Adrenal gland (tissue), 19 donors: ENCODE measurements at places on chromosomes 7 and 10. TPM values are rescaled to one million over a fixed set of nuclear protein-coding genes. Genes with fewer than 3 reads are reported as not detected.
A peak's percentile ranks its signal among the peaks of the same experiment; 100 is the strongest.

DNA sequence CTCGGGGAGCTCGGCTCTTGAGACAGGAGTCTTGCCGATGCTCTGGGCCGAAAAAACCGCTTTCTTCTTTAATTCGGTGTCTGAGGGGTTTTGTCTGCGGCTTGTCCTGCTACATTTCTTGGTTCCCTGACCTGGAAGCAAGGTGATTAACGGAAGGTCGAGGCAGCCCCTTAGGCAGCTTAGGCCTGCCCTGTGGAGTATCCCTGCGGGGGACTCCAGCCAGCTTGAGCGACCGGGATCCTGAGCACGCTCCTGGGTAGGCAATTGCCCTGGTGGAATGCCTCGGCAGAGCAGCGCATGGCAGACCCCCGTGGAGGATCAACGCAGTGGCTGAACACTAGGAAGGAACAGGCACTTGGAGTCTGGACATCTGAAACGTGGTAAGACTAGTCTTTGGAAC, 30.5 kb upstream of the GHITM start:
- no peak for DNase-seq

DNA sequence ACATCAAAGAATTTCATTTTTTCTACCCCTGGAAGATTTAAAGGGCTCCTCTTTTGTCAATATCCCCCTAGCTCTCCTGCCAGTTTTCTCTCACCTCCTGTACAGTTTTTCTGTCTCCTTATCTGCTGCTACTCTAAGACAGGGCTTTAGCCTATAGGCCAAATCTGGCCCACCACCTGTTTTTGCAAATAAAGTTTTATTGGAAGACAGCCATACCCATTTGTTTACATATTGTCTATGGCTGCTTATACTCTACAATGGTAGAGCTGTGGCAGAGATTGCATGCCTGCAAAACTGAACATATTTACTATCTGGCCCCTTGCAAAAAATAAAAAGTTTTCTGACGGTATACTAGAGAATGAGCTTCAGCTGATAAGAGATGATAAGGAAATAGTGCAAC, 37.4 kb upstream of the GARS1 start:
- no peak for DNase-seq

DNA sequence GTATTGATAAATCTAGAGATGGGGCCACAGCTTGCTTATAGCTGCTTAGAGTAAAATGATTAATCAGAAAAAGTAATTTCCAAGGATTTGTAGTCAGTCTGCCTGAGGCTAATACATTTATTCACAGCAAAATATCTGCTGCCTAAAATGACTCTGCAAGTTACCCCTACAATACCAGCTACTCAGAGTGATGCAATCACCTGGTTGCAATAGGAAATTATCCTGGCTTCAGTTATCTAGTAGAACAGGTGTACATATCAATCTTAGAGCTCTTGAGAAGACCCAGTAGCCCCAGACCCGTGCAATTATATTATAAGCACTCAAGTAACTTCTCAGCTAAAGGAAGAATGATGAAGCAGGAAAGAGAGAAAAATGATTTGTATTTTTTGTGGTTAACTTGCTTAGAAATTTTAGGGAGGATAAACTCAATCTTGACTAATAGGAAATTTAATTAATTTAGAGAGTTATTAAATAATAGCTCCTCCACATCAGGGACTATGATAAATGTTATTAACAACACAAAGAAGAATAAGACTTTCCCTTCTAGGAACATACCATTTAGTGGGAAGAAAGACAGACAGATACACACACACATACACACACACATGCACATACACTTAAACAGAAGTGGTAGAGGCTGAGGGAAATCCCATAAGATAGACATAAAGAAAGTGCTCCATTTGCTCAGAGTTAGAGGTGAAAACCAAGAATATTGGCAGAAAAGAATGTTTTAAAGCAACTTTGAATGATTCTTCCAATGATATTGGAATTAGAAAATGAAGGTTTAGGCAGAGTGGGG, 140.4 kb upstream of the PRSS1 start:
- no peak for DNase-seq

DNA sequence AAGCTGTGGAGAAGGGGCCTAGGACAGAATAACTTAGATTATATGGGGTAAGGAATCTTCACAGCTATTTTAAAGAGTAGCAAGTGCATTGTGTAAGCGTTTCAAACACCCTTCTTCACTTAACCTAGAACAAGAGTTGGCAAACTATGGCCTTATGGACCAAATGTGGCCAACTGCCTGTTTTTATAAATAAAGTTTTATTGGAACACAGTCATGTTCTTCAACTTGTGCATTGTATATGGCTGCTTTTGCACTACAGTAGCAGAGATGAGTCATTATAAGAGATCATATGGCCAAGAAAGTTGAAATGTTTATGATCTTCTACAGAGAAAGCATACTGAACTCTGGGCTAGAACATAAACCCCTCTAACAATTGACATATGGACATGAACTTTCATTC, 187.8 kb downstream of the ETV1 start:
- DNase-seq = no peak

DNA sequence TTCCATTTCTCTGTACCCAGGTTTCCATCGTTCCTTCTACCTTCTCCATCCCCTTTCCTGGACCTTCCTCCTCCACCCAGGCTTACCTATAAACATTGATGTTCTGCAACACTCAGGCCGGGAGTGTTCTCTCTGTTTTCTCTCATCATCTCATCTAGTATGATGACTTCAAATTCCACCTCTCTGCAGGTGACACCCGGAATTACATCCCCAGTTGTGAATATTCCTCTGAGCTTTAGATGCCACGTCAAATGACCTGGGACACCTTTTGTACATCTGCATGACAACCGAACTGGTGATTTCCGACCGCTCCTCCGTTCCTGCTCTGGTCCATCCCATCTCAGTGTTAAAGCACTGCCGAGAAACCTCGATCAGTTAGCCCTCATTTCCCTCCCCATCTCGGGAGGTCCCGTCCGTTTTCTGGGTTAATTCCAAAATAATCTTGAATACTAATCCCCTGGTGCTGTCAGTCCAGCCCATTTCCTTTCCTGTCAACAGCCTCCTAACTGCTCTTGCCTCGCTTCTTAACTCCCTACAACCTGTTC, 76.7 kb upstream of the SAMD8 start:
- DNase-seq = peak; percentile 12

FAM25G gene
- polyA plus RNA-seq = not detected

- DNase-seq = no peak
Measured at GRCh38 chr10:24210501-24210900, 1.6 kb downstream of the KIAA1217 start.

DNA sequence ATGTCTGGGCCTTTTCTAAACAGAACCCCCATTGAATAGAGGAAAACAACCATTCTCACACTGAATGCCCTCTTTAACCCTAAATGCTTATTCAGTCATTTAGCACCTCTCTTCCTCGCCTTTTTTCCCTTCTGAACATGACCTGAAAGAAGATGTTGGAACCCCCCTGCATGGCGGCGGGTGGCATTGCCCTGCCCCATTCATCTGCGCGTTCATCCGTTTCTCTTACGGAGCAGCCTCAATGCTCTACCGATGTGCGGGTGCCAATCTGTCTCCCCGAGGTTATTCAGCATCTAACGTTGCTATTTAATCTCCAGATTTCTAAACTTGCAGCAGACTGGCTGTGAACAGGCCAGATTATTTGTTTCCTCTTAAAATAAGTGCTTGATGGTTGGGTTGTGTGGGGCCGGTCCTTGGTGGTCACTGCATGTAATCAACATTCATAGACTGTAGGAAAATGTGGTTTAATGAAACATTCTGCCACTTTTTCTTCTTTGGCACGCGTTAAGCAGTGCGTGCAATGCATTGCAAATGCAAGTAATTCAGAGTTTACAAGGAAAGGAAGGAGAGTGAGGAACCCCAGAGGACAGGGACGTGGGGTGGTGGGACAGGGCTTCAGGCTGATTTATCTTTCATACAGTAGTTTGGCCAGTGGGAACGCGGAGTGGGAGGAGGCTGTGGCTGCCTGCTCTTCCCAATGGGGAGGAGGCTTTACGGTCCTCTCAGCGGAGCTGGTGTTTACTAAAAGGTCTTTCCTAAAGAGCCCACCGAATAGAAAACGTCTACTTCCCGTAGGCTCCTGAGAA, 286.7 kb downstream of the DPP6 start:
- DNase-seq = no peak

DNA sequence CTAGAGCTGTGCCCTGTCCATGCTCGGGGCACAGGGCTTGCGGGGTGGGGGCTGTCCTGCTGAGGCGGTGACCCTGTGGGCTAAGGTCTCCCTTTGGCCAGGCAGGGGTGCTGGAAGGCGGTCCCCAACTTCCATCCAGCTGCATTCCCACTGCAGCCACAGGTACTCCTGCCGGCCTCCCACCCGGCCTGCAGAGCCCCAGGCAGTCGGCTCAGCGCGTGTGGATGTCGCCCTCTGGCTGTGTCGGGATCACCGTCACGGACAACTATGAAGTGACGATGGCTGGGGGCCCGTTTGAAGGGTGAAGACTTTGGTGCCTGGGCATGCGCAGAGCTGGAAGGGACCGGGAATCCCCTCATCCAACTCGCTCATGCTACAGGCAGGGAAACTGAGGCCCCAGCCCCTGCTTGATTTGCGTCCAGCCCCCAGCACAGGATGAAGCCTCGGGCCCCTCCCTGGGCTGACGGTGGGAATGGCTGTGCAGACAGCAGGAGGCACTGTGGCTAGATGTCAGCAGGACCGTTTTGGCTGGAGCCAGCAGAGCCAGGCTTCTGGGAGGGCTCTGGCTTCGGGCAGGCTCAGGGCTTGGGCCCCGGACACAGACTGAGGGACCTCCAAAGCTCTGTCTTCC, 2.3 kb upstream of the TMEM184A start:
- no peak for DNase-seq

CLDN15 gene
- 10.9 TPM for polyA plus RNA-seq

HGF gene
- polyA plus RNA-seq = 33.8 TPM

DNA sequence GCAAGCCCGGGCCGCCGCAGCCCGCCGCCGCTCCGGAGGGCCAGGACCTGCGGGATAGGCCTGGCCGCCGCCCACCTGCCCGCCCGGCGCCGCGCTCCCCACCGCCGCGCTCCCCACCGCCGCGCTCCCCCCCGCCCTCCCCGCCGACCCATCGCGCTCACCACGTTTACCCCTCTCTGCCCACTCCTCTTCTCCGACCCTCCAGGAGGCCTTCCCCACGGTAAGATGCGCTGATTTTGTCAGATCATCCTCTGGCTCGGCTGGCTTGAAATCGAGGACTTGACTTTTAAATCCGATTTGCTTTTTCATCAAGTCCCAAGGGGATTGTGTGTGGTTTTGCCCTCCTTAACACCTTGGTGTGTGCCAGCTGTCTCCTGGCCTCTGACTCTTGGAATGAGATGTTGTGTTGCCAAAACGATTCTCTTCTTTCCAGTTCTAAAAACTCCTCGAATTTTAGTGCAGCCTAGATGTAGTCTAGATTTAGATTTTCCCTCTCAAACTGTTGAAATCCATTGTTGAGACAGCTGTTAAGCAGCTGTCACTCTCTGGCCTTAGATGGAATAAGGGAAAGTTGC, 738 bp downstream of the POM121 start:
- no peak for DNase-seq

DDIT4 gene
- 123 TPM for polyA plus RNA-seq

GRCh38 chr7:132571970-132572369, 4.3 kb downstream of the PLXNA4 start:
- no peak for DNase-seq

GRCh38 chr7:157568770-157569584, 232.2 kb downstream of the DNAJB6 start:
- DNase-seq = peak; percentile 29

DNA sequence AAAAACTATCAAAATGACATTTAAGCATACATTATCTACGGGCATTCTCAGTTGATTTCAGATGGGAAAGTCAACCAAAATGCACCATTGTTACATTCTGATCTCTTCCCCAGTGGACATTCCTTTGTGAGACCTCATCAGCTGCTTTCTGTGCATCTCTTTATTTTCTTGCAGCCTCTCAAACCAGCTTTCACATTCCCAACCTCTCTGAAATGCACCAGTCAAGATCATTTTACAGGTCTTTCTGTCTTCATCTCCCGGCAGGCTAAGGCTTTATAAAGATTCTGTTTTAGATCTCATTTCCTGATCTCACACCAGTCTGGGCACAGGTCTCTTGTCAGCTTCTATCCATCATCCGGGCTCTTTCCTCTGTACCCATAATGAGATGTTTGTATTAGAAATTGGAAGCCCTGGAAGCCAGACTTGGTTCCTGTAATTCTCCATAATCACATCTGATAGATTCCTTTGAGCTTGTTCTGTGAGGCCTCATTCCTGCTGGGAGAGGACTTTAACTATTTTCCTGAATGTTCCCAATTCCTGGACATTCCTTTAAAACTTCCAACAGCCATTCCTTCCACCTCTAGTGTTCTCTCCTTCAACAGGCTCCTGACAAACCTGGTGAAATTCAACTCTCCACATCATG, 44.3 kb upstream of the ARL4A start:
- DNase-seq = no peak

MEOX2 gene
- 0.88 TPM for polyA plus RNA-seq

PAX4 gene
- not detected for polyA plus RNA-seq

DNA sequence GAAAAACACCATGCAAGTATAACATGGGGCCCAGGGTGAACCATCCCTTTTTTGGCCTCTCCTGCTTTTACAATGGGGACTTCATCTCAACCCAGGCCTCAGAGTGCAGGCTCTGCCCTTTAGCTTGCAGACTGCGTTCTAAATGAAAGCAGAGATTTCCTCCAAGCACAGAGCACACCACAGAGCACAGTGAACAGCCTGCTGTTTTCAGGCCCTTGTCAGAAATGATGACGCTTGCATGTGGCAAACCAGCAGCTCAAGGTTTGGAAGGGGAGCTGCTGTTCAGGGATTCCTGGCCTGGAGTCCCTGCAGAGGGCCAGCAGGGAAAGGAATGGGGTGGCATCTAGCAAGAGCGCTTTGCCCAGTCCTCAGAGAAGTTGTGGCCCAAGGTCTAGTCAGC, 167.3 kb upstream of the CDCA7L start:
- DNase-seq = no peak

DNA sequence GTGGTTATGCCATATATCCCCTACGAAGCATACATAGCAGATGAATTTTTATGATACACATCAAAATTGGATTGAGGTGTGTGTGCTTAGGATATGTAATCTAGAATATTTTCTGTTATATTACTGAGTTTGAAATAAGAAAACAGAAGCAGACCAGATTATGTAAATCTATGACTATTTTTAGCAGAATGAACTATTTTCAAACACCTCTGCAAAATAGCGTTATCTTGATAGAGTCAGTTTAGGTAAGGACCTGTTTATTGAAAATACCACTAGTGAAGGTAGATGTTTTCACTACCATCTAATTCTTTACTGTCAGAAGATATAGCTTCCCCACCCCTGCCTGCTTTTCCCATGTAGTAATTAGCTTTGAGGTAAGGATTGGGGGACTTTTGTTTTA, 9.1 kb downstream of the LANCL2 start:
- no peak for DNase-seq

GRCh38 chr7:50531401-50531911, 33.7 kb downstream of the DDC start:
- peak; percentile 29 for DNase-seq

FAM180A gene
- polyA plus RNA-seq = 1.6 TPM

- no peak for DNase-seq
Measured at GRCh38 chr7:28615091-28615490, 202.8 kb downstream of the CREB5 start.

- no peak for DNase-seq
Measured at GRCh38 chr10:84087202-84087601, 52.1 kb upstream of the GHITM start.
